ENCODE measurements at places on chromosomes 3 and 15.

- DNase-seq, result no peak
Measured at GRCh38 chr15:83992324-83993031, 243.1 kb upstream of the GOLGA6L4 start.

DNA sequence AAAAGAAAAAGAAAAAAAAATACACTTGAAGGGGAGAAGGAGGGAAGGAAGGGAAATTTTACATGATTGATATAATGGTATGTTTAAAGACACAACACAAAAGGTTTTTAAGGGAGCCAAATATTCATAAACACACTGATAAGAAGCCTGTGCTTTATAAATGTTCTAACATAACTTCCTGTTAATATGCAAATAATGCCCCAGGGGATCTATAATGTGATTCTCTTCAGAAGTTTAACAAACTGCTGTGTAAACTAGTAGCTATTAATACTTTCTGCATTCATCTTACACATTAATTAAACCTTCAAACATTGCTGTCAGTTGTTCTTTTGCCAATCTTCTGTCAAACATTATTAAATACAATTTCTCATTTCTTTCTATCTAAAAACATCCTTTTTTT, 231.6 kb downstream of the TJP1 start:
- DNase-seq, result no peak

DNA sequence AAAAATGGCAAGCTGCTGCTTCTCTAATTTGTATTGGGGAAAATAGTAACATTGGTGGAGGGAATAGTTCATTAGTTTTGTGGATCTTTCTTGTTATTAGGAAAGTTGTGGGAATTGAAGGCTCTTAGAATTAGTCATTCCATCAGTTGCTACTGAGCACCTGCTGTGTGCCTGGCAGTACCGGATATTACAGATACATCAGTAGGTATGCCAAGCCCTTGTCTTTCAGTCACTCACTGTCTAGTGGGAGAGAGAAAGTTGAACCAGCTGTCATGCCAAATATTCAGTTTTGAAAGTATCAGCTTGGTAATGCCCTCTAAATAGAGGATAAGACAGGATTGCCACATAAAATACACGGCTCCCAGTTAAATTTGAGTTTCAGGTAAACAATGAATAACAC, 32.5 kb downstream of the IGSF10 start:
- no peak for DNase-seq

- DNase-seq, result no peak
Measured at GRCh38 chr3:197500812-197501211, 55.0 kb downstream of the BDH1 start.

DNA sequence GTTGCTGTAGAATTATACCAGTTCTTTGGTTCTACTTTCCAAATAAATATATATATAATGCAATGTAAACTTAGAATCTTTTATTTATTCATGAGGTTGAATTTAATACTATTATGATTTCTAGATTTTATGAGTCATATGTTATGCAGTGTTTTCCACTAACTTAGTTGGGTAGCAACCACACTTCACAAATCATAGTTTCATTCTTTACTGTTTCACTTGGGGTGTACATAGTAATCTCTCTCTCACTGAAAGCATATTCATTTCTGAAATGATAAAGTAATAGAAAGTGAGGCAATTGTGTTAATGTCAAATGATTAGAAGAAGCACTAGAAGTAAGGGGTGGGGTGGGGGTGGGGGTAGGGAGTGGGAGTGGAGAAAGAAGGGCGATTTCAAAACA, 52.6 kb downstream of the IQCH start:
- no peak for DNase-seq

DNA sequence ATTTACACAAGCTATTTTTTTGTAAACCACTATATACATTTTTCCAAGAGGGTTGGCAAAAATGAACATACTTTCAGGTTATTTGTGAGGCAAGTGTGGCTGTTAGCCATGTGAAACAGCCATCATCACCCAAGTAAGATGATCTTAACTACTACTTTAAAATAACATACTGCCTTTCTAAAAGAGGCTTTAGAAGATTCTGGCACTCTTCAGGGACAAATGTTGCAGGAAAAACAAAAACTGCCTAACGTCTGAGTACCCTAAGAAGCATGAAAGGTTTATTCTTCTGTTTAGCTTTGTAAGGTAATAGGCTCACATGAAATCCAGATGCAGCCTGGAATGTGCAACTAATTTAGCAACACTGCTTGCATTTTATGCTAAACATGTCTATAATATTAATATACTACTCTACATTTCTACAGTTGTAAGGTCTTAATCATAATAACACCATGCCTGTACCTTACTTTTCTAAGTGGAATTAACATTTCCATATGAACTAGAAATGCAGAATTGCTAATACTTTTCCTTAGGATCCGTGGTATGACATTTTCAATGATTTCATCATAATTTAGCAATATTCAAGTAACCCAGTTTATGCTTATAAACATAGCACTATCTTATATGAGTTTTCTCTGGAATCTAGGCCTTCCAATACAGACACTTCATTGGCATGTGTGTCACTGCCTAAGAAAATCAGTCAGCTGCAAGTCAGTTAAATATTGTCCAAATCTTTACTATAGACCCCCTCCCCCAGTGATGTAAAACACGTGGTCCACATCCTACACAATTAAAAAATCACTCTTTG, 4.5 kb upstream of the LSAMP start:
- DNase-seq, result no peak

GRCh38 chr15:79479616-79480015, 47.5 kb downstream of the MINAR1 start:
- DNase-seq, result no peak

DNA sequence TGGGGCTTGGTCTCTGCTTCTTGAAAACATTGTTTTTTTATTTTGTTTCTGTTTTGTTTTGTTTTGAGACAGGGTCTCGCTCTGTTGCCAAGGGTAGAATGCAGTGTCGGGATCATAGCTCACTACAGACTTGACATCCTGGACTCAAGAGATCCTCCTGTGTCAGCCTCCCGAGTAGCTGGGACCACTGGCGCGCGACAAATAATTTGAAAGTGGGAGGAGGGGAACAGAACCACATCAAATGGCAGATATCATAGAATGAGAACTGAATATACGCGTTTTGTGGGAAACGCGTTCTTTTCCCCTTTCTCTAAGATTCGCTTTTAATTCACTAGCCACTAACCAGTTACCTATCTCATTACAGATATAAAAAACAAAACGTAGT, 641 bp upstream of the VPS13C start:
- no peak for DNase-seq

GRCh38 chr3:98602078-98602678, 8.8 kb upstream of the CPOX start:
- peak; percentile 60 for DNase-seq

GRCh38 chr3:82163907-82164520, 402.6 kb upstream of the GBE1 start:
- DNase-seq, result no peak

GRCh38 chr3:52490939-52491526, 4.1 kb upstream of the STAB1 start:
- no peak for DNase-seq

DNA sequence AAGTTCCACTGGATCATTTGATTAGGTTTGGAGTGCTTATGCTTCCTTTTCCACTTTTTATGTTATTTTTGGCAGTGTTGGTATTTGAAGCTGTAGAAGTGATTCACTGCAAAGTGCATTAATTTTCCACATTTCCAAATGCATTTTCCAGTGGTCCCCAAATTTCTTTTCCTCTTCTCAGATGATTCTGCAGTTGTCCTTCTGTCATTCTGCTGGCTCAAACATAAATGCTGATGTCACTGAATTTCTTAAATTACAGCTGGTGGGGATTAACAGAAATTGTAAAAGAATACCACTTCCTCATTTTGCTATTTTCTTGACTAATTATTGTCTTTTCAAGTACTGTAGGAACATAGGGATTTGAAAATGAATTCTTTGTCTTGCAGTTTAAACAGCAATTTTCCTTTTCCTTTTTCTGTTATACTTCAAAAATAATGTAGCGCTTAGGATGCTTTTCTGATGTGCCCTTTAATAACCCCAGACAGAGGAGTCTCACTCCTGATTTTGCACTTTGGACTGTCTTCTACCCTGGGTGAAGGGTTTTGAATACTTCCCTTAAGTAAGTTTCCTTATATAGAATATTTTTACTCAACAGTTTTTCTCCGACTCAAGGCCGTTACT, 25.0 kb downstream of the MITF start:
- no peak for DNase-seq

GRCh38 chr3:147419781-147420224, 10.6 kb downstream of the ZIC1 start:
- no peak for DNase-seq

- DNase-seq, result no peak
Measured at GRCh38 chr15:76555247-76555646, 218.7 kb downstream of the ISL2 start.

GRCh38 chr15:73631915-73632669, 1.1 kb downstream of the NPTN start:
- peak; percentile 8 for DNase-seq

GRCh38 chr15:64731805-64732151, 43.6 kb downstream of the RBPMS2 start:
- no peak for DNase-seq

DNA sequence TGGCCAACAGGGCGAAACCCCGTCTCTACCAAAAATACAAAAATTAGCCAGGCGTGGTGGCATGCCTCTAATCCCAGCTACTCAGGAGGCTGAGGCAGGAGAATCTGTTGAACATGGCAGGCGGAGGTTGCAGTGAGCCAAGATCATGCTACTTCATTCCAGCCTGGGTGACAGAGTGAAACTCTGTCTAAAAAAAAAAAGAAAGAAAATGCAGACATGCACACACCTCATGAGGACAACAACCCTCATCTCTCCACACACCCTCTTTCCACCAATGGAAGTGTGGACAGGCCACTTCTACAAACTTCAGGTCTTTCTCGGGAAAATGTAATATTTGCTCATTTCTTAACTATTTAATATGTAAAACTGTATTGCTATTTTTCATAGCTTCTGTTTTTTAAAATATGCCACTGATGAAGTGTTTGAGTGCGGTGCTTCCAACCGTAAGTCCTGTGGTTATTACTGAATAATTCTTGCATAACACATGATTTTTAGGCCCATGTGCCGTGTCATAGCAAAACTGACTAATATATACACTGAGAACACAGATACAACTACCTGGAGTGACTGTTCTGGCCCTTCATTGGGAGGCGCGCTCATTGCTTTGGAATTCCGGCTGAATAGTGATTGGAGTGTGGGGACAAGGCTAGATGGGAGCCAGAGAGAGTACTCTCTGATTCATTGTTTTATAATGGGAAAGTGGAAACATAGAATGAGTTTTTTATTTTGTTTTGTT, 23.1 kb downstream of the LRRC31 start:
- no peak for DNase-seq

GRCh38 chr3:114323546-114324254, 29.9 kb downstream of the TIGIT start:
- no peak for DNase-seq

- DNase-seq, result no peak
Measured at GRCh38 chr3:165259541-165260193, 63.5 kb upstream of the SLITRK3 start.

DNA sequence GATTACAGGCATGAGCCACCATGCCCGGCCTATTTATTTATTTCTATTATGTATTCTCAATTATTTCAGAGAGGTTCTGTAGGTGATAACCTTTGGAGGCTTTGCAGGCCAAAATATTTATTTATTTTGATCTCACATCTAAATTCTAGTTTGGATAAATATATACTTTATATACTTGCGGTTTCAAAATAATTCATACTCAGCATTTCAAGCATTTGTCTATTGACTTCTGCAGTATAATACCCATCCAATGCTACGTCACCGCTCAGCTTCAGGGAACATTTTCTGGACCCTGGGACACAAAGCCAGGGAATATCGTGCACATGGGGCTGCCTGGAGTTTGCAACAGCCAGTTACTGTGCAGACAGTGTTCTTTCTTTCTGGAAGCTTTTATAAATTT, 22.6 kb downstream of the CGGBP1 start:
- DNase-seq, result no peak

DNA sequence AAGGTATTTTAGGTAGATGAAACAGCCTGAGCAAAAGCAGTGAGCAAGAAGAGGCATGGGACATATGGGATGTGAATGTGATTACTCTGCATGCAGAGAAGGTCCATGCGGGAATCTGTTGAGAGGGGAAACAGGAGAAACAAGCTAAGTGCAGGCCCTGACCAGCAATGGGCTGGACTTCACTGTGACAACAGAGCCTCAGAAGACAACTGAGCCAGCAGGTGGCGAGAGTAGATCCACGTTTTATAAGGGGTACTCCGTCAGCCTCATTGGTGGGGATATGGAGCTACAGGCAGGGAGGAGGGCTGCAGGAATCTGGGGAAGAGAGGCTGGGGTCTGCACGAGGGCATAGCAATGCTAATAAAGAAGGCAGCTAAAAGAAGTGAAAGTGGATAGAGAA, 405.9 kb upstream of the LMCD1 start:
- DNase-seq, result no peak

- DNase-seq, result no peak
Measured at GRCh38 chr3:38043486-38043885, 4.5 kb downstream of the DLEC1 start.

- DNase-seq, result peak; percentile 68
Measured at GRCh38 chr3:78183906-78184599, 1144.2 kb downstream of the ROBO2 start.

DNA sequence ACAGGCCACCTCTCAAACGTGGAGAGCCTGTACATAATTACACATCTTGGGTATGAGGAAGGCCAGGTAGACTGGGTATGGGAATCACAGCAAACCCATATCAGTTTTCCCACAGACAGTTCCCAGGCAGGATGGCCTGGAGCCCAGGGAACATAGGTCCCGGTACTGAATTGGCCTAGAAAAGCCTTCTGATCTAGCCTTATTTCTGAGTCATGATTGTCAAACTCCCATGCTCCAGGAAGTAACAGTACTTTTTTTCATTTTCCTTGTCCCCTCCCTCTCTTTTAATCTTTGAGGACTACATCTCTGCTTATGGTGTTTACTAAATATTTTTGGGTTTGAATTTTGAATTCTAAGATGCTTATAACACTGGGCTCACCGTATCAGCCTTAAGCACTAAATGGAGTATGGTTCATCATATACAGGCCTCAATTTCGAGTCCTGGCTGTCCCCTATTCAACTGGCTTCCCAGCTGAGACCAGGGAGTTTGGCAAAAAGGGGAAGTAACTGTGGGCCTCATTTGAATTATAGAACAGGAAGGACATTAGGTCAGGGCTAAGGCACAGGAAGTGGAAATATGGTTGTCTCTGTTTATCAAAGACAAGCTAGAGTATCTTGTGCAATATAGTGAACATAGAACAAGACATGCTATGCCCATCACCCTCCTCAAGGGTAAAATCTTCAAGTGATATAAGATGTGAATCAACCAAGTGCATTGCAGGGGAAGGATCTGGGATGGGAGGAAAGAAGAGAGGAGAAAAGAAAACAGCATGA, 494.6 kb downstream of the NTRK3 start:
- no peak for DNase-seq

- DNase-seq, result no peak
Measured at GRCh38 chr15:50415752-50416404, 8.3 kb upstream of the USP8 start.

- no peak for DNase-seq
Measured at GRCh38 chr3:13254028-13254951, 165.8 kb downstream of the NUP210 start.

DNA sequence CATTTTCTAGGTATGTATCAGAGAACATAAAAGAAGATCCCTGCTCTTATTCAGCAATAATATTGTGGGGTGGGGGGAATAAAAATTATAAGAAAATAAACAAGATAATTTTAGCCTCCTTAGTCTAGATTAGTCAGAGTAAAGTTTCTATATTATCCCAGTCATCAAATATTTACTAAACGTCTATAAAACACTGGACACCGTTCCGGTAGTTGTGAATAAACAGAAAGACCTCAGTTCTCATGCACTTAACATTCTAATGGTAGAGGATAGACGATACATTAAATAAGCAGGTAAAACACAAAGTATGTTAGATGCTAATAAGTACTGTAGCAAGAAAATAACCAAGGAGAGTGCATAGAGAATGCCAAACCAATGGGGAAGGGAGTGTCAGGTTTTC, 425.0 kb downstream of the GBE1 start:
- no peak for DNase-seq

Data from NCI-H1092 treated with DMSO at 0.1 percent for 48 hours (cell line).